ENCODE measurements at places on chromosomes 3 and 15.

- no peak for DNase-seq
Observed at GRCh38 chr15:40349163-40349562, 1.7 kb upstream of the PHGR1 start.

GRCh38 chr3:118742760-118743159, 291.9 kb downstream of the IGSF11 start:
- no peak for DNase-seq

- no peak for DNase-seq
Observed at GRCh38 chr15:94230431-94230882, 904 bp upstream of the MCTP2 start.

DNA sequence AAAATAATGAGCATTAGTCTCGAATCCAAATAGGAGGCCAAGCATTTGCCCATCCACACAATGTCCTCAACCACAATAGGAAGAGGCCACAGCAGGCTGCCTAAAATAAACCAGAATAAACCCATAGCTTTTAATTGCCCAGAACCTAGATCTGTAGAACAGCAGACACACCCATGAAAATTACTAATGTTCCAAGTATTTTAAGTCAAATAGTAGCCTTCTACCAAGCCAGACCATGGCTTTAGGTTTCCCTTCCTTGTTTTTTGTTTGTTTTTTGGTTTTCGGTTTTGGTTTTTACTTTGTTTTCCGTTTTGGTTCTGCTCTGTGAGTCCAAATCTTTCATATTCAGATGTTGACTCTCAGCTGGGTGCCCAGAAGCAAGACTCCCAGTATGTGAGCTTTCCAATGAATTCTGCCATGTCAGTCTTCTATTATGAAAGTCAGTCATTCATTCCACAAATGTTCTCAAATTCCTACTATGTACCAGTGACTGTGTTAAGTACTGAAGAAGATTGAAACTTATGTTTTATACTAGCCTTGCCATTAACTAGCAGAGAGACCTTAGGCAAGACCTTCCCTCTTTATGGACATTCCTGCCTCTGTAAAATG, 57.8 kb upstream of the BOC start:
- DNase-seq = no peak

- no peak for DNase-seq
Observed at GRCh38 chr3:138946663-138947494, at the start of the genes FOXL2 and FOXL2NB. Gene FOXL2, minus strand, starts transcription at chr3:138947137. Its CDS starts 415 bp downstream, at chr3:138946722. Gene FOXL2NB, plus strand, starts transcription at chr3:138947217. Its CDS starts 148 bp downstream, at chr3:138947365.

DNA sequence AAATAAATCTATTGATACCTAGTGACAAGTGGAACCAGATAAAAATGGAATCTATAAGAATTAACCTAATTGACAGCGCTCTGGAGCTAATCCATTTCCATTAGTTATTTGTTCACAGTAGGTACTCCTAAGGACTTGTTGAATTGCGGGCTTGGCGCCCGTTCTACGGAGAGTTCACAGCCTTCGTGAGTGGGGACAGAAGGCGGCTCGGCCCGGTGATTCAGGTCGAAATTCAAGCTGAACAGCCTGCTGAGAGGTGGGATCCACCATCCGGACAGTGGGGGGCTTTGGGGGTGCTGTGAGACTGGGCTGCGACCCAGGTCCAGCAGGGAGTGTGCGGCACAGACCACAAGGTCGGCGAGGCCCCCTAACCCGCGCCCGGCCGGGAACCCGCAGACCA, 779 bp upstream of the CTNNB1 start:
- no peak for DNase-seq
